Neural cell (in vitro differentiated cells): ENCODE measurements at places on chromosomes 5 and 9. TPM values are rescaled to one million over a fixed set of nuclear protein-coding genes. Genes with fewer than 3 reads are reported as not detected.

Gene RPL35
- polyA plus RNA-seq, result 1,777 and 2,116 TPM in 2 replicates

Gene ABHD17B
- 53.0 and 58.0 TPM in 2 replicates for polyA plus RNA-seq

Gene RUSC2
- polyA plus RNA-seq, result 46.4 and 59.3 TPM in 2 replicates

Gene PLAA
- polyA plus RNA-seq, result 27.4 and 30.6 TPM in 2 replicates

Gene RHOBTB3
- polyA plus RNA-seq, result 79.0 and 99.4 TPM in 2 replicates

Gene PHF24
- 1.8 and 2.4 TPM in 2 replicates for polyA plus RNA-seq

Gene ROR2
- 0.33 and 0.74 TPM in 2 replicates for polyA plus RNA-seq

Gene C6
- polyA plus RNA-seq, result 1.1 and 2.6 TPM in 2 replicates

Gene CNTFR
- 19.0 and 20.7 TPM in 2 replicates for polyA plus RNA-seq

Gene WDR38
- not detected in 2 replicates for polyA plus RNA-seq

Gene IFNW1
- not detected in 2 replicates for polyA plus RNA-seq

Gene LRRC19
- polyA plus RNA-seq, result not detected in 2 replicates

Gene ZNF354C
- polyA plus RNA-seq, result 4.4 and 6.1 TPM in 2 replicates

Gene C5orf58
- polyA plus RNA-seq, result not detected in 2 replicates

Gene SAXO1
- not detected in 2 replicates for polyA plus RNA-seq

Gene PPP2R2B
- polyA plus RNA-seq, result 246 and 250 TPM in 2 replicates

Gene ATP10B
- 1.9 TPM in 1 of 2 replicates, not detected in the other for polyA plus RNA-seq

Gene SPINK4
- not detected in 2 replicates for polyA plus RNA-seq

Gene CAMK2A
- 61.7 and 73.9 TPM in 2 replicates for polyA plus RNA-seq

Gene SARDH
- polyA plus RNA-seq, result 0.56 TPM in 1 of 2 replicates, not detected in the other

Gene PCDHB2
- polyA plus RNA-seq, result 103 and 105 TPM in 2 replicates

Gene IFNA6
- polyA plus RNA-seq, result not detected in 2 replicates

Gene DIPK1B
- polyA plus RNA-seq, result 65.1 and 78.7 TPM in 2 replicates

Gene ADAMTS19
- 0.12 and 1.4 TPM in 2 replicates for polyA plus RNA-seq

Gene SH3RF2
- not detected in 2 replicates for polyA plus RNA-seq

Gene MORN5
- polyA plus RNA-seq, result 1.1 TPM in 1 of 2 replicates, not detected in the other

Gene ARL15
- polyA plus RNA-seq, result 51.9 and 59.5 TPM in 2 replicates

Gene FGF18
- 1.2 TPM in 1 of 2 replicates, not detected in the other for polyA plus RNA-seq

Gene GDA
- 0.26 and 0.52 TPM in 2 replicates for polyA plus RNA-seq

Gene UIMC1
- 56.4 and 74.0 TPM in 2 replicates for polyA plus RNA-seq

Gene SNCB
- polyA plus RNA-seq, result 10.1 and 12.5 TPM in 2 replicates

Gene GRXCR2
- 0.36 TPM in 1 of 2 replicates, not detected in the other for polyA plus RNA-seq

Gene B4GALT1
- polyA plus RNA-seq, result 0.41 and 0.90 TPM in 2 replicates

Gene ADAMTS6
- polyA plus RNA-seq, result 0.46 and 0.58 TPM in 2 replicates
